ENCODE measurements at places on chromosomes 4 and X. TPM values are rescaled to one million over a fixed set of nuclear protein-coding genes. Genes with fewer than 3 reads are reported as not detected.

GRCh38 chrX:12709047-12709446 lies 82.2 kb upstream of the PRPS2 start:
- no peak for DNase-seq
- H3K4me3 ChIP-seq: no peak overlapping the region
- no peaks in the 10 kb centered on the region for H3K4me1 ChIP-seq
- H3K27me3 ChIP-seq: no peaks in the 10 kb centered on the region

DNA sequence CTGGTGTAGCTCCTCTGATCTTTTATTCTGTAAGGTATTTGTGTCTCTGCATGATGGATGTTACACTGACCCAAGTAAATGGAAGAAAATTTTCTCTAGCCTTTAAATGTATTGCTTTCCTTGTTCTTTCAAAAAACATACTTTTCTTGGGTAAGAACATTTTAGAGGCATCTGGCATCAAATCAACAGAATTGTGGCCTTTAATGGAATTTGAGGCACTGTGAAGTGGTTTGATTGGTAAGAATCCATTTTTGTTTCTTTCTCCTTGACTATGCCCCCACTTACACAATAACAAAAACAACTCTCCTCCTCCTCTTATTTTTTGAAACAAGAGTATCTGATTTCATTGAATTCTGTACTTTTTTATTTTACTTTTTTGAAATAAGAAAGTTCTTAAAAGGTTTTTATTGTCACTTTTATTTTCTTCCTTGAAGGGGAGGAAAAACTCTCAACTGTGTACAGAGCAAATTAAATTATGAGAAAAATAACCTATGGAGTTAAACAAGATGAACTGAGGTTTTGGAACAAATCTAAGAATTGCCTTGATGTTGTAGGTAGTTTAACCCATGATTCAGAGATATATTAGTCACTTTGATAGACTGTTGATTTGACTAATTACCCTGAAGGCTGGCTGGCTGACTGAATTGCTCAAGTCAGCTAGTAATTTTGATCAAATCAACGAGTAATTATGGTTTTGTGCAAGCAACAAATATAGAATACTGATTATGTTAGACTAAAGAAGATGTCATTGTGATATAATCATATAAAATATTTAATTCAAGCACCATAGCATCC lies 146.4 kb downstream of the FHIP1A start:
- peaks cover 5% of the 10 kb centered on the region for H3K36me3 ChIP-seq
- H3K4me3 ChIP-seq: no peak overlapping the region
- H3K27me3 ChIP-seq: no peaks in the 10 kb centered on the region
- H3K27ac ChIP-seq: no peak overlapping the region
- no peak for DNase-seq

DNA sequence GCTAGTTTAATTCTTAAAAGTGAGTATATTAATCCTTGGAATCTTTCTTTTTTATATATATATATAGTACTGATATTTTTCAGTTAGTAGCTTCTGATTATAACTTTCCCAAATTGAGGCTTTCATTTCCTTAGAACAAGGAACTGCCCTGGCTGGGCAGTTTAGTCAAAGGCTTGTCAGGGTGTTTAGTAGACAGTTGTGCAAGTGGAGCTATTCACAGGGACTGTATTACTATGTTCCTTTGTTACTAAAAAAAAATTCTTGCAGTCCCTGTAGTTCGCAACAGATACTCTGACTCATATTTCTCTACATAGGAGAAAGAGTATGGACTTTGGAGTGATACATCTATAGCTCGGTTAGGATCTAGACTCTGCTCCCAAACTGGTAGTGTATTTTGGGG lies 20.8 kb downstream of the USO1 start:
- H3K27ac ChIP-seq: no peak overlapping the region
- H3K27me3 ChIP-seq: peaks cover 2% of the 10 kb centered on the region
- H3K4me1 ChIP-seq: no peaks in the 10 kb centered on the region
- no peaks in the 10 kb centered on the region for H3K36me3 ChIP-seq
- no peak overlapping the region for H3K4me3 ChIP-seq

DNA sequence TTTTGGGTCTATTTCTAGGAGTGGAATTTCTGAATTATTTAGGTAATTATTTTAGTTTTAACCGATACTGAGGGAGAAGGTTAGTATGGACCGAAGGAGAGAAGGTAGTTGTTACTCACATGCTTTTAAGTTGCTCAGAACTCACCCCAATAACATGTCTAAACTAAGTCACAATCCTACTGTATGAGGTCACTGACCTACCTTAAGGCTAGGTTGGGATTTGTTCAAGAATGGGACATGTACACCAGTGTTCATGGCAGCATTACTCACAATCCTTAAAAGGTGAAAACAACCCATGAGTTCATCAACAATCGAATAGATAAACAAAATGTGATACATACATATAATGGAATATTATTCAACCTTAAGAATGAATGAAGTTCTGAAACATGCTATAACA lies 90.5 kb downstream of the MSN start:
- H3K4me1 ChIP-seq: no peaks in the 10 kb centered on the region
- no peaks in the 10 kb centered on the region for H3K36me3 ChIP-seq
- no peak overlapping the region for H3K27ac ChIP-seq

GRCh38 chr4:94561249-94562024 lies 109.7 kb downstream of the PDLIM5 start:
- H3K27me3 ChIP-seq: peaks cover 1% of the 10 kb centered on the region
- peaks cover 1% of the 10 kb centered on the region for H3K4me1 ChIP-seq
- DNase-seq: no peak

- no peak overlapping the region for H3K27ac ChIP-seq
- H3K36me3 ChIP-seq: no peaks in the 10 kb centered on the region
- peaks cover 1% of the 10 kb centered on the region for H3K4me1 ChIP-seq
- H3K4me3 ChIP-seq: no peak overlapping the region
- H3K27me3 ChIP-seq: no peaks in the 10 kb centered on the region
These were observed 137.9 kb downstream of the PJA1 start for GRCh38 chrX:69027181-69028005.

The SRPX2 gene
- not detected for total RNA-seq

The SNCA gene
- 15.2 TPM for total RNA-seq

The SERTM2 gene
- total RNA-seq: not detected
